ENCODE measurements at places on chromosomes 16 and 17.
A peak's percentile ranks its signal among the peaks of the same experiment; 100 is the strongest.

GRCh38 chr16:54431041-54431996, 144.7 kb upstream of the IRX3 start:
- DNase-seq: no peak

GRCh38 chr17:4810696-4811290, 3.8 kb downstream of the PLD2 start:
- DNase-seq: no peak

DNA sequence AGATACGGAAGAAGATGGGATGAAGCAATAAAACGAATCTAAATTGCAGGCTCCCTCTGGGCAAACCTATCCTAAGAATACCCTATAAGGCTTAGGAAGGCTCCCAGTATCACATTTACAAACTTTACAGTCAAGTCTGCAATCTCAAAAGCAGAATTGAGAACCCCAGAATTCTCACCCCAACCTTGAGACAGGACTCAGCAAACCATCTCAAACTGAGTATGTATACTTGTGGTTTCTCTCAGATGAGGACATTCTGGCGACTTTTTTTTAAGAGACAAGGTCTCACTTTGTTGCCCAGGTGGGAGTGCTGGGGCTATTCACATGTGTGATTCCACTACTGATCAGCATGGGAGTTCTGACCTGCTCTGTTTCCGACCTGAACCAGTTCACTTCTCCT, 19.3 kb upstream of the ITGA2B start:
- DNase-seq: no peak

DNA sequence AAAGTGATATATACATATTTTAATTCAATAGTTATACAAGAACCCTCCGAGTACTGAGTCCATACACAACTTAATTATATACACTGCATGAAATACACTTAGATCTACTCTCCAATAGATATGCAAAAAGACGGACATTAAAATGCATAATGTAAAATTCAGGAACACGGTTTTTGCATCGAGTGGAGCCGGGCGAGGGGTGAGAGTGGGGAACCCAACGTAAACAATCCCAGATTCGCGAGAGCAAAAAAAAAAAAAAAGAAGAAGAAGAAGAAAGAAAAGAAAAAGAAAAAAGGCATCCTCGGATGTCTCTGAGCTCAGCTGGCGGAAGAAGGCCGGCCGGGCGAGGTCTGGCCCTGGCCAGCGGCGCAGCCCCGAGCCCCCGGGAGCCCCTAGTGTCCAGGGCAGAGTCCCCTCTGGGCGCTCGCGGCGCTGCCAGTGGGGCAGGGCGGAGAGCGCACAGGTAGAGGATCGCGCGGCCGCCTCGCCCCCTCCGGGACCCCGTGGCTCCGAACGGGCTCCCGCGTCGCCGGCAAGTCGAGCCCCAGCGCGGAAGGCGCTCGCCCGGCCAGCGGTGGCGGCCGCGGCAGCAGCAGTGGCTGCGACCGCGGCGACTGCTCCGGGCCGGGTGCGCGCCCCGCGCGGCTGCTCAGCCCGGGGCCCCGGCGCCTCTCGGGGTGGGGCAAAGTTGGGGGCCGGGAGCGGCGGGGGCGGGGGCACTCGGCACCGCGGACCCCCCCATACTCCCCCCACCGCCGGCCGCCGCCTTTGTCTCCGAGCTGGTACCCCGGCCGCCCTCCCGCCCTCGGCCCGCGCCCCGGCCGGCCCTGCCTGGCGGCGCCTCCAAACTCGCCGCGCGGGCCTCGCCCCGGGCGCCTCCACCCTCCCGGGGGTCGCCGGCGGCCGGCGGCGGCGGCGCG, 9.6 kb upstream of the ZFHX3 start:
- no peak for DNase-seq

GRCh38 chr16:89384282-89384681, 106.1 kb downstream of the ANKRD11 start:
- no peak for DNase-seq

DNA sequence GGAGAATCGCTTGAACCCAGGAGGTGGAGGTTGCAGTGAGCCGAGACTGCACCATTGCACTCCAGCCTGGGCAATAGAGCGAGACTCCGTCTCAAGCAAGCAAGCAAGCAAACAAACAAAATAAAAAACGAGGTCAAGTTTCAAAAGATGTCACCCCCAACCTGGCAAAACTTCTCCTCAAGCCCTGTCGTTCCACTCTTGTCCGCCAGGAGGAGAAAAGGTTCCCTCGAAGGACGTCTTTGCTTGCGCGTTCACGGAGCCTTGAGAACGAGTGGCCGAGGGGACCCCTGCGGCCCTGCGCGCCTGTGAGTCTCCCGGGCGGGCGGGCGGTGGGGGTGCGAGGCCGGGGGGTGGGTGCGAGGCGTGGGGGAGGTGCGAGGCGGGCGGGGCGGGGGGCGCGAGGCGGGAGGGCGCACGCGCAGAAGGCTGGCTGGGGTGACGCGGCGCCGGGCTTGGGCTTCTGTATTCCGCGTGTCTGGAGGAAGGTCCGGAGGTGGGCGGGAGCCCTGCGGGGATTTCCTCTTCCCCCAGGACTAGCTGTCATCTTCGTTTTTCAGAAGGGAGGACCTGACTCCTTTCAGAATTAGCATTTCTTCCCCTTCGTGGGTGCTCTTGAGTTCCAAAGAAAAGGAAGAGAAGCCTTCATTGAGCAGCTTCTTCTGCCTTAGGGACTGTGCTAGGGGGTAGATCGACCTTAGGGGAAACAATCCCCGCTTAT, 3.7 kb downstream of the SLC52A1 start:
- peak; percentile 46 for DNase-seq

DNA sequence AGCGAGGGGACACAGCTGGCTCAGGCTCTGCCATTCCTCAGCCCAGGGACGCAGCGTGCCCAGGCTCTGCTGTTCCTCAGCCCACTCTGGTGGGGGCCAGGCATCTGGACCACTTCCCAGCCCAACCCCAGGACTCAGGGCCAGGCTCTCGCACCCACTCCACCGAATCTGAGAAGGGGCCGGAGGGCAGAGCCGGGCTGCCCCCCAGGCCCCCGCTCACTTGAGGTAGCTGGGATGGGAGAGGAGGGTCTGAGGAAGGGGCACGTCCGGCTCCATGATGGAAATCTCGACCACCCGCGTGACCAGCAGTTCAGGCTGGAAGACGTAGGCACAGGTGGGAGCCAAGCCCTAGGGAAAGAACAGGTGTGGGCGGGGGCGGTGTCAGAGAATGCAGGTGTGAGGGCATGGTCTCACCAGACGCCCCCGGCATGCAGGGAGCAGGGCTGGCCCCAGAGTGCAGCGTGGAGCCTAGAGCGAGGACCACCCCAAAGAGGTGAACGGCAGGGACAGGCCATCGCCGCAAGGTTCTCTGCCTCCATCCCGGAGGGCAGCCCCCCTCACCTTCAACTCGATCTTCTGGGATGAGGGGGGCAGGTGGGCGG, 4.9 kb downstream of the PGAP6 start:
- no peak for DNase-seq

GRCh38 chr17:68642118-68642412, 40.9 kb upstream of the FAM20A start:
- no peak for DNase-seq

DNA sequence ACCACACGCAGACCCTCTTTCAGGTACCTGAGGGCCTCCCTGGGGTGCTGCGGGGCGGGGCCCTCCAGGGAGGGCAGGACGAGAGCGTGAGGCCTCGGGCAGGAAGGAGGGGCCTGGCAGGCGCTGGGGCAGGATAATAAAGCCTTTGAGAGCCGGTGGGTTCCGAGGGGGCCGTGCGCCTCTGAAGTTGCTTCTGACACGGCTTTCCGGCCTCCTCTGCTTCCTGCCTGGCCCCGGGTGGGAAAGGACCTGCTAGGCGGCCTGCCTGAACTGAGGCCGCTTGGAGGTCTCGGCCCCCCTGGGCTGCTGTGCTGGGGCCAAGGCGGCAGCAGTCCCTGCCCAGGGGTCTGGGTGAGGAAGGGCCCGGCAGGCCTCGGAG, 10.4 kb downstream of the CENPX start:
- DNase-seq: no peak

DNA sequence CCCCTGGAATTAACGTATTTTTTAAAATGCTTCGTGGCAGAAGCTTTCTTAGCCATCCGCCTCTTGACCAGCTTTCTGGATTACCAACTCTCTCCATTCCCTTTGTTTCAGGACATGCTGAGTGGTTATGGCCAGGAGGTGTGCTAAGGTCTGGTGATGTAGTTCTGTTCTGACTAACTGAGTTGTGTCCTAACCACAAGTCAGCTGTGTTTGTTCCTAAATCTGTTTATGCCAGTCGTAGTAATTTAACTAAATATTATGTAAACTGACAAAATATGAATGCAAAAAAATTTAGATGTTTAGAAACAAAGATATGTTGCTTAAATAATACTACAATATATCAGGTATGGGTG, 61.6 kb downstream of the MRTFB start:
- no peak for DNase-seq

GRCh38 chr17:79628861-79629547, 18.2 kb upstream of the RBFOX3 start:
- no peak for DNase-seq

GRCh38 chr17:63989622-63990345, 8.4 kb upstream of the PRR29 start:
- DNase-seq: no peak

DNA sequence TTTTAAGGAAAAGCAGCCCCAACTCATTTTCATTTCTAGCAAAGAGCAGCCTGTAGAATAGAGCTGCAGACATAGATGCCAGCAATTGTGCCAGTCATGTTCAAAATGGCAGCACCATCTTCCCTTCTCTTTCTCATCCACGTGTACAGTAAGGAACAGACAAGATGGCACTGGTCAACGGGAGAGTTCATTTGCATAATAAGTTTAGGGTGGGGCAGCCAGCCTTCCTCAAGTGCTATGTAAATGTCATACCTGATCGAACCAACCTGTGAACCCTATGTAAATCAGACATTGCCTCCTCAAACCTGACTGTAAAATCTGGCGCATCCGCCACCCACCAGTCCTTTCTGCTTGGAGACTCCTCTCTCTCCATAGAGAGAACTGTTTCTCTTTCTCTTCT, 150.0 kb upstream of the CDH13 start:
- no peak for DNase-seq

Measured in NCI-H446 (cell line).